ENCODE measurements at places on chromosomes 3 and 15.

GRCh38 chr3:168249550-168250414, 154.1 kb upstream of the GOLIM4 start:
- peak; percentile 66 for DNase-seq

DNA sequence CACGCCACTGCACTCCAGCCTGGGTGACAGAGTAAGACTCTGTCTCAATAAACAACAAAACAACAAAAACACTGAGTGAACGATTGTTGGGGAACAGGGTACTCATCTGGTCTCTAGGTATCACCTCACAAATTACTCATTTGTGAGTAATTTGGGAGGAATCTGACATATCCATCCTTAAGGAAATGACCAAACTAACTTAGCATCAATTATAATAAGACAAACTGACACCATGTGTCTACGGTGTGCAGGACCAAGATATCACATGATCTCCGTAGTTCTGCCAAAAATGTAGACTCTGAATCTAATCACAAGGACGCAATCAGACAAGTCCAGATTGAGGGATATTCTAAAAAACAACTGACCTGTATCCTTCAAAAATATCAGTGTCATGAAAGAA, 12.0 kb upstream of the DAPK2 start:
- DNase-seq = no peak

GRCh38 chr3:2082871-2083480, 15.7 kb upstream of the CNTN4 start:
- no peak for DNase-seq

GRCh38 chr3:127525373-127525772, 65.2 kb downstream of the TPRA1 start:
- DNase-seq = no peak

GRCh38 chr3:183255348-183255730, 2.3 kb downstream of the B3GNT5 start:
- peak; percentile 32 for DNase-seq

- no peak for DNase-seq
These were observed 111.9 kb downstream of the SLC9A9 start for GRCh38 chr3:143736205-143736997.

DNA sequence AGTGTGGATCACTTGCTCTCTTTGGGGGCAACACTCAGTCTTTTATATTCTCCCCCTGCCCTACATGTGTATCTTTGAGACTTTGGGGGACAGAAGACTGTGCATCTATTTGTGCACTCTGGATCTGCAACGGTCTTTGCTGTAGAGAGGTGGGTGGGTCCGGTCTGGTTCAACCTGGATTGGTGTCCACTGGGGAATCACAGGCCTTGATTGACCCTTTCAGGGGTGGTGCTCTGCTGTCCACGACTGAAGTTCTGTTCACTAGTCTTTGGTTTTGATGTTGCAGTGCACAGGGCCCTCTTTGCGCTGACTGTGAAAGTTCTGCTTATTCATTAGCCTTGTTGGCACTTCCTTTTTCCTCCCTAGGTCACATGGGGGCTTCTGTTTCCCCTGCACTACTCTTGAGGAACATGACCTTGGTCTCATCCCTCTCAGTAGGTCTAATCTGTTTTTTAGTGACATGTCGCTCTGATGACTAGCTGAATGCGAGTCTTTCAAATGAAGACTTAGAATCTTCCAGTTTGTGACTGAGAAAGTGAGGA, 284.2 kb downstream of the SV2B start:
- no peak for DNase-seq

GRCh38 chr15:58483376-58483775, 51.6 kb downstream of the LIPC start:
- DNase-seq = no peak

GRCh38 chr3:170632780-170633179, 46.9 kb upstream of the SLC7A14 start:
- no peak for DNase-seq

DNA sequence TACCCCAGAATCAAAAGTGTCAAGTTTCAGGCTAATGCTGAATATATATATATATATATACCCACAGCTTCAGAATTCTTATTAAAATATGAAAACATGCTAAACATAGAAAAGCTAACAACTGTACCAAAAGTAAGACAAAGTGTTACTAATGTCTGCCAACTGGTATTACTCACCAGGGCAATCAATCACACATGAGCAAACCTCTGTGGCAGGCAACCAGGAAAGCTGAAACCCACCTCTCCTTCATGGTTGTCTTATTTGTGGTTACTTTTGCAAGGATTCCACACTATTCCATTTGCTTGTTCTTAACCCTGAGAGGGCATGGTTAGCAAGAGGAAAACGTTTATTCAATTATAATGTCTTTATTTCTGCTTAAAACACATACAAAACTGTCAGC, 512.3 kb upstream of the MDFIC2 start:
- DNase-seq = no peak

DNA sequence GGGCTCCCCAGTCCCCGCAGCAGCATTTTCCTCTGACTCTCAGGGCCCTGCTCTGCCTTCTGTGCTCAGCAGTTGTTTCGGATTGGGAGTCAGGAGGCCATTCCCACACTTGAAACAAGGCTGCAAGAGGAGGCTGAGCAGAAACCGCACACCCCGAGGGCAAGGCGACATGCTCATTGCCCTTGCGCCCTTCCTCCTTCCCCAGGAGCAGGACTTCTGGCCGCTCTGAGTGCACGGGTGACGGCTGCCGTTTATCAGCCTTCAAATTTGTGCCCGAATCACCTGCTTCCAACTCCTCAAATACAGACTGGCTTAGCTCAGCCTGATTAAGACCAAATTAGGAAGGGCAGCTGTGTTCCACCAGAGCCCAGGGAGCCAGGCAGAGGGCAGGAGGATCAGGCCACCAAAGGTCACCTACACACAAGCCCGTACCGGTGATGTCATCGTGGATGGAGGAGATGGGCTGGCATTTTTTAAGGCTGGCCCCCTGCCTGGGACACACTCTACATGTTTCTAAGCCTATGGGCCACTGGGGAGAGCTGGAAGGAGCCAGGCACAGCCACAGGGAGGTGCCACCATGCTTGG, 38.1 kb downstream of the TM2D3 start:
- DNase-seq = no peak

- DNase-seq = no peak
These were observed 70.1 kb downstream of the GPR160 start for GRCh38 chr3:170107941-170108340.

- DNase-seq = peak; percentile 8
These were observed 69.3 kb downstream of the CHAC1 start for GRCh38 chr15:41022487-41023090.

Measured in HL-60 (cell line).